Stimulated activated CD4-positive, alpha-beta T cell treated with anti-CD3 and anti-CD28 coated beads, TNF-alpha, amount 100 ng/mL, for 1 hour (primary cell): ENCODE measurements at places on chromosomes 13 and 19.

GRCh38 chr19:31144075-31144870 lies 205.0 kb downstream of the TSHZ3 start:
- no peak for DNase-seq

- DNase-seq = peak; percentile 25
Measured at GRCh38 chr19:12202250-12202649, 39.4 kb downstream of the ZNF136 start.

DNA sequence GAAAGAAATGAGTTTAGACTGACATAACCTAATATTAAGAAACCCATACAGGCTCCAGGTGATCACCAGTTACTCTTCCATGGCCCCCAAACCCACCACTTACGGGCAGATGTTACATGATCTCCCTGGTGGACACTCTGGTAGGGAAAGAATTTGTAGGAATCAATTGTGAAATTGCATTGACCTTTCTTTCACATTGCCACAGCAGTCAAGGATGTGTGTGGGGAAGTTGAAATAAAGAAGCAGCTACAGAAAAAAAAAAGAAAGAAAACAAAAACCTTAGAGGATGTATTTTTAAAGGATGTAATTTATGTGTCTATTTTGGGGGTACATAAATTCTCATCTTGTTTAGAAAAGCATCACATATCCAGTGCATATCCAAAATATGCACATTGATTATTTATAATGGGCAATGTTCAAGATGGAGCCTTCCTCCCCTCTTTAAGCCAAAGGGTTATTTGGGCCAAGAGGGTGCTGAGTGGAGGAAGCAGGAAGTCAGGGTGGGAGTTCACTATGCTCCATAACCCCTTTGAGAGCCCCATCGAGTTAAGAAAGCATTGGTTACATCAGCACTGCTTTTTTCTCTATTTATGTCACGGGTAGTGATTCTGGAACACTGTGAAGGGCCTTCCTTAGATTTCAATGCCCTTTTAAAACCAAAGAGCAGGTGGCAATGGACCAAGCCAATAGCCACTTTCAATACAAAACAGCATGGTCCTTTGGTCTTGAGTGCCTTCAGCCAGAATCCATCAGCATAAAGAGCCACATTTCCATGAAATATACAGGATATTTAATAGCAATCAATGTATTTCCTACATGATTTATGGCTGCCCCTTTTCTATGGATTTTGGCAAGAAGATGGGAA lies 169.6 kb downstream of the LACC1 start:
- DNase-seq = no peak

- DNase-seq = no peak
Measured at GRCh38 chr13:55087085-55087484, 2053.6 kb upstream of the PRR20A start.

DNA sequence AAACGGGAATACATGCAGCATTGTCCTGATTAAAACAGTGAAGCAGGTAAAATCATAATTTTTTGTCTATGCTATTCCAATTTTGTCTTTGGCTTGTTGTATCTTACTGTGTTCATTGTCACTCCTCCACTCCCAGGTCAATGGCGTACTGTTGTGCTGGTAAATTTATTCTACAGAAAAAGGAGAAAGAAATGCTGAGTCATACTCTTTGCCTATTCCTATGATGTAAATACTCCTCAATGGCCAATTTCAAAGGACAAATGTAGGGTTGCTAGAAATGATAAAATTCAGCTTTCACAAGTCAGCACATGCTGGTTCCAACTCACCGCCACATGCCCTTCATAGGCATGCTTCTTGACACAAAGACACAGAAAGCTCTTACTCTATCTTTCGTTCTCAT lies 694.4 kb upstream of the PCDH20 start:
- DNase-seq = no peak

DNA sequence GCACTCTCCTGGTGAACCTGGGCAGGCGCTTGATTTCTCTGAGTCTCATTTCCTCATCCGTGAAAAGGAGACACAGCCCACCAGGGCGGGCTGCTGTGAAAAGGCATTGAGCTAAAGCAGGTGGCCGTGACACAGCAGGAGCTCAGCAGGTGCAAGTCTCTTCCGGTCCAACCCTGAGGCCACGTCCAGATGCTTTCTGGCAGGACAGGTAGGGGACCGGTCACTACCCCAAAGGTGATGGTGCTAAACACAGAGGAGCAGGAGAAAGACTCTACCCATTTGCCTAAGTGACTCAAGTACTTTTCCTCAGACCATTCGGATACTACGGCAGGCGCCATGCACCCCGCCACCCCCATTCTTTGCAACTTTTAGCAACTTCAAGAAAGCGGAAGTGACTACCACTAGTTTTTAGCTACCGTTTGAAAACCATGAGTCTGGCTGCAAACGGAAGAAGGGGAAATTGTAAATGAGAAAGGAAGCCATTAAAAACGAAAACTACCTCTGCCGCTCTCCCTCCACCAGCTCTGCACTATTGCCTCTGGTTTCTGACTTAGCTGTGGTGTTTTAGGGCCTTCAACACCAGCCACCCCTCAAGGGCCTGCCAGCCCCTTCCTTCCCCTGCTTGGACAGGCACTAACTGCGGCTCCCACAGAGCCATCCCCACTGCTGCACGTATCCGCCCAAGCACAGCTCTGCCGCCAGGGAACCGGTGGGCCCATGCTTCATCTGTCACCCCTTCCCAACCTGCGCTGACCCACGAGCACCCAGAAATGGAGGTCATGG lies 4.8 kb downstream of the PPP6R1 start:
- no peak for DNase-seq

DNA sequence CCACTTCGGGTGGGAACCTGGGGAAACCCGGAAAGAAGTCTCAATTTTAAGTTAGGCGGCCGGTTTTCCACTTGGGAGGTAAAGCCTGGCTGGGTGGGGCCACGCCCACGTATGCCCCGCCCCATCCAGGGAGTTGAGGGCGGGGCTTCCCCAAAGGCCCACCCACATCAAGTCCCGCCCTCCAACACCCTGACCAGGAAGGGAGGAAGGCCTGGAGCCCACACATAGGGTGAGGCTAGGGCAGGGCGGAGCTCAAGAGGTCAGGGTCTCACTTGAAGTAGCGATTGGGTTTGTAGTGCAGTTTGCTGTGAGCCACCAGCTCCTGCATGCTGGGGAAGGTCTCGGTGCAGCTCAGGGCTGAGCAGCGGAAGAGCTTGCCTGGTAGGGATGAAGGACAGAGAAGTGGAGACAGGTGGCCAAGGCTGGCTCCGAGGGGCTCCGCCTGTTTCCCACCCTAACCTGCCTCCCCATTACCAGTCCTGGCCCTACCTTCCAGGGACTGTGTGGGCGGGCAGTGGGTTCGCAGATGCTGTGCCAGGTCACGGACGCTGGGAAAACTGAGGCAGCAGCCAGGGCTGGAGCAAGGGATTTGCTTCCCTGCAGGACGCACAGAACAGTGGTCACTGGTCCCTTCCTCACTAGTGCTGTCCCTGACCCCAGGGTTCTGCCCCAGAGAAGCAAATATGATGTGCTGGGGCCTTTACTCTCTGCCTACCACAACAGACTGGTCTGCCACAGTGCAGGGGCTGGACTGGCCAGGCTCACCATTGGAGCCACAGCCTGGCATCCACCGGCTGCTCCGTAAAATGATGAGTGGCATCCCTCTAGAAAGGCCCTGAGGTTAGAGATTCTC lies 1.6 kb downstream of the ZNF414 start:
- no peak for DNase-seq

- DNase-seq = no peak
Measured at GRCh38 chr19:15672580-15673175, at the start of gene CYP4F12. TSS of gene CYP4F12 (plus strand) at chr19:15673087. CDS start at chr19:15673530, 443 bp downstream.
